ENCODE measurements at places on chromosomes 2 and 18.

DNA sequence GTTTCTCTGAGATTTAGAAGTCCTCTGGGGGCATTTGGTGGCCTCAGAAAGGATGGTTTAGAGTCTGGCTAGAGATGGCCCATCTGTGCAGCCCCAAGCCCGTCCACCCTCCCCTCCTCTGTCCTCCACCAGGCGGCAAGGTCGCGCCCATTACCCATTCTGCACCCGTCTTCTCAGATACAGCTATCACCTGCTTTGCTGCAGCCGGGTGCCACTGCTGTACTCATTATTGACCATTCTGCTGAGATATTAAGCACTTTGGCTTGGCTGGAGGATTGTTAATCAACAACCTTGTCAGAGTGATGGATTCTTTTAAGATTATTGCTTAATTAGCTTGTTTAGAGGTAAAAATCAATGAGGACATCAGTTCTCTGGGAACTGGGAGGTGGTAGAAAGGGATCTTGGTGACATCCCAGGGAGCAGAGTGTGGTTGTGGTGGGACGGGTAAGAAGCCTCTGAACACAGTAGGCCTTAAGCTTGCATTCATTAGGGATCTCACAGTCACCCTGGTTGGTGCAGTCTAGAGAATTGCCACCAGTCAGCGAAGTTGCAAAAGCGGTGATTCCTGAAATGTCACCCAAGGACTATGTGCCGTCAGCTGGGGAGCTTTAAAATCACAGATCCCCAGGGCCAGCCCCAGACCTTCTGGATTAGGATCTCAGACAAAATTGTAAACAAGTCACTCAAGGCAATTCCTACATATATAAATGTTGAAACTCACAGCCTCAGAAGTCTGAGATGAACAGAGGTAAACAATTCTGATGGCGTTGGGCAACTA lies 90.9 kb downstream of the CAPN13 start:
- no peak for DNase-seq

- DNase-seq: no peak
Observed at GRCh38 chr18:47166294-47166693, 9.9 kb downstream of the IER3IP1 start.

- DNase-seq: no peak
Observed at GRCh38 chr2:144471305-144472045, 48.4 kb downstream of the ZEB2 start.

- no peak for DNase-seq
Observed at GRCh38 chr2:231245249-231246094, 47.0 kb downstream of the ARMC9 start.

- no peak for DNase-seq
Observed at GRCh38 chr2:148590612-148591011, 53.9 kb upstream of the EPC2 start.

- DNase-seq: no peak
Observed at GRCh38 chr2:49224426-49225010, 70.2 kb upstream of the FSHR start.

GRCh38 chr18:6784046-6784445 lies 54.5 kb downstream of the ARHGAP28 start:
- DNase-seq: no peak

DNA sequence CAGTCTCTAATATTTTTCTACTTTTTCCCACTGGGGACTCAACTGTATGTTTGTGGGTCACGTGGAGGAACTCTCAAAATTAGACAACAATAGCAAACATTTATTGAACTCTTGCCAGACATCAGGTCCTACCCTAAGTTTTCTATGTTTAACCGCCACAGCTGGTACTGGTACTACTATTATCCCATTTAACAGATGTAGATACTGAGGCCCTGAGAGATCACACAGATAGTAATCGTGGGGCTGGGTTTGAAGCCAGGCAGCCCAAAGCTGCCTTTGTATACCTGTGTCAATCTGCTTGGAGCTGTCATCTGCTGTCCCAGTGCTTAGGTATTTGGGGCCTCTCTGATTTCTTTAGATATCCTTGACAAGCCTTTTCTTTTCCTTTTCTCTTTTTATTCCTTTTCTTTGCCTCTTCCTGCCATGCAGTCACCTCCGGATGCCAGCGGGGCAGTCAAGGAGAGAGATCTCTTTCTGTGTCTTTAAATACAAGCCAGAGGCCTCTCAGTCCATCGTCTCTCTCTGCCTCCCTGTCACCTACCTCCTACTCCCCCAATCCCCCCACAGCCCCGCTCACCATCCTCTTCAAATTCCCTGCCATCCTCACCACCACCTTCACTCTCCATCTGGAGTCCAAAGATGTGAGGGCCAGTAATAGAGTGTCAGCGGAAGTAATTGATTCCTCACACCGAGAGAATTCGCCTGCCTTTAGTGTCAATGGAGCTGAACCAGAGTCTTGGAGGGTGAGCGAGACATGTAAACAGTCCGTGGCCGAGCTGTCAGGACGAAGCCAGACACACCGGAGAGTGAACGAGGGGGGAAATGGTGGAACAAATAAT lies 23.4 kb downstream of the NRP2 start:
- DNase-seq: no peak

DNA sequence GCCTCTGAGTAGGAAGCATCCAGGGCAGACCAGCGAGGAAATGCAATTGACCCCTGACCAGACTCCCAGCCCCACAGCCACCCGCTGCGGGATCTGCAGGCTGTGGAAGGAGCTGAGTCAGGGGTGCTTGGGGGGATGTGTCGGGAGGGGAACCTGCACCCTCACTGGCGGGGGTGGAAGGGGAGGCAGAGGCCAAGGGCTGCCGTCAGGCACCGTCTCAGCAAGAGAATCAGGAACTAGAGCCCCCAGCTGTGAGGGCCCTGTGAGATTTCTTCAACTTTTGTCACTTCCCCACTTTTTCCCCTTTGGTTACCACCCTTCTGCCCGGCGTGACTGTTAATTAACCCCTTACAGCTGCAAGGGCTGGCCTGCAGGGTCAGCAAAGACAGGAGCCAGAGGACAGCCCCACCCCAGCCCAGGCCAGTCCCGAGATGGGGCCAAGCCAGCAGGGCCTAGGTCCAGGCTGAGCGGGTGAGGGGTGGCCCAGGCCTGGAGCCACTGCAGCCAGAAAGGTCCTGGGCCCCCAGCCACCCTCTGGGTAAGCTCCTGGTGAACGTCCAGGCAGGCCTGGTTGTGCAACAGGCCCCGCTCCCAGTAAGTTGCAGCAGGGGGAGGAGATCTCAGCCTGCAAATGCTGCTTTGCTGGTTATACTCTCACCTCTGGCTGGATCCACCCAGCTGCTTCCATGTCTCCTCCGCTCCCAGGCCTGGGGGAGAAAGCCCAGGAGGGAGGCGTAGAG lies 147.0 kb upstream of the ID2 start:
- DNase-seq: no peak

DNA sequence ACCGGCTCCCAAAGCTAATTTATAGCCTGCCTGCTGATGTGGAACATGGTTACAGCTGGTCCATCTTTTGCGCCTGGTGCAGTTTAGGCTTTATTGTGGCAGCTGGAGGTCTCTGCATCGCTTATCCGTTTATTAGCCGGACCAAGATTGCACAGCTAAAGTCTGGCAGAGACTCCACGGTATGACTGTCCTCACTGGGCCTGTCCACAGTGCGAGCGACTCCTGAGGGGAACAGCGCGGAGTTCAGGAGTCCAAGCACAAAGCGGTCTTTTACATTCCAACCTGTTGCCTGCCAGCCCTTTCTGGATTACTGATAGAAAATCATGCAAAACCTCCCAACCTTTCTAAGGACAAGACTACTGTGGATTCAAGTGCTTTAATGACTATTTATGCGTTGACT lies 51.4 kb downstream of the TMEM178A start:
- DNase-seq: no peak

DNA sequence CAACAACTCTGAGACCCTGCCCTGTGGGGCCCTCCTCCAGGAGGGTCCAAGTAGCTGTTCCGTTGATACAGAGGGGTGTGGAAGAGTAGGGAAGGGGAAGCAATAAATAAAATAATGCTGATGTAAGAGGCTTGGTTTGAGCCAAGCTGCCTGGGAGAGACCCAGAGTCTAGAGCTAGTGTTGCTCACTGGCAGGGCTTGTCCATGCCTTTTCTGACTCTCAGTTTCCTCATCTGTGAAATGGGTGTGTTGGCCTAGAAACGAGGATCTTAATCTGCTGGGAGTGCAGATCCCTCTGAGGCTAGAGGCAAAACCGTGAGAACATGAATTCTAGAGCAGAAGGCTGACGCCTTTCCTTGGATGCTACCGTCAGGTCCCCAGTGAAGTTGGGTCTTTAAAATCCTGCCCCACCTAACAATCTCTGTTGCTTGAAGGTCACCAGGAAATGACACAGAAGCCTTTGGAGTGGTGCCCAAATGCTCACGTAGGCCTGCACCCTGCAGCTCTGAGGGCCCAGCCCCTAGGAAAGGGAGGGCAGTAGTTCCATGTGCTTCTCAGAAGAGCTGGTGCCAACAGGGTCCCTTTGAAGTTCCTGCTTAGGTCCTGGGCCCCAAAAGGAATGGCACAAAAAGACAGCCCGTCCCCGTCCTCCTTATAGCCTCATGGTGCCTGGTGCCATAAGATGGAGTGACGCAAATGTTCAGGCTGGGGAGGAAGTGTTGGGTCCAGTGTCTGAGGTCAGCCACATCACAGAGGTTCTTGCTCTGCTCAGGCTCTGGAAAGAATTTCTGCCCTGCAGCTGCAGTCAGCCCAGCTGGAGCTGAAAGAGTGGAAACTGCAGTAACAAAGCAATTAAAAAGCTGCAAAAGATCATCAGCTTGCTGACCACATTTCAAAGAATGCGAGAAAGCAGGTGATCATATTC lies 73.2 kb upstream of the SMAD2 start:
- no peak for DNase-seq

All from activated T-helper 1 cell treated with anti-CD3 and anti-CD28 coated beads, Interleukin-2, amount 50 U/mL, for 16 hours (primary cell).